H9 (cell line): ENCODE measurements at places on chromosomes 1 and 21. TPM values are rescaled to one million over a fixed set of nuclear protein-coding genes. Genes with fewer than 3 reads are reported as not detected.

- no peak for DNase-seq
Measured at GRCh38 chr1:207328908-207329440, 7.5 kb downstream of the CD55 start.

DNA sequence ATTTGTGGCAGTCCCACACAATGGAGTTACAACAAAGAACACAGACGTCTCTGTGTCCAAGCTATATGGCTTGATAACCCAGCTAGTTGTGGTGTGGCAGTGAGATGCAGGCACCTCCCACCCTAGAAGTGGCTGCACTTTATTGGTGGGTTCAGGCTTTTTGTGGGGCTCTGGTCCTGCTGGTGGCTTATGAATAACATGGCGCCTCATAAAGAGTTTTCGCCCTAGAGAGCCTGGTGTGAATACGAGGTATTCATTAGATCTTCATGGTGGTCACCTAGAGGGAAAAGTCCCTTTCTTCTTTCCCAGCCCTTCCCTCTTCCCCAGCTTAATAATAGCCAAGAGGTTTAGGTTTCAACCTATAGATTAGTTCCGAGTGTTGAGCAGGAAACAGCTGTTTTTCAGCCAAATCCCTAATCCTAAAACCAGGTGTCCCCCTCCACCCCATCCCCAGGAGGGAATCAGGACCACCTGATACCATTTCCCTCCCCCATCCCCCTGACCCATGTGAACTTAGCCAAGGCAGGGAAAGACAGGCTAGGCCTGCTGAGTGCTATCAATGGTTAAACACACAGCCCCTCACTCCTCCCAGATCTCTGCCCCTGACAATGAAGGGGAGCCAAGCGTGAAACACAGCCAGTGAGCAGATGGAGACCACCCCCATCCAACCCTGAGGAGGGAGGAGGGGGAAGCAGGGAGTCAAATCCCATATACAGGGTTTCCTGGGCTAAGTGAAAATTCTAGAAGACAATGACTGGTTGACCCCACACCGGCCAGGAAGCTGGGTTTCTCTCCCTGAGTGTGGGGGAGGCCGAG lies 58.2 kb downstream of the NFASC start:
- DNase-seq = no peak

The PPIAL4G gene
- total RNA-seq = not detected in 2 replicates

- DNase-seq = no peak
Measured at GRCh38 chr1:212862111-212862690, 4.1 kb downstream of the FLVCR1 start.

DNA sequence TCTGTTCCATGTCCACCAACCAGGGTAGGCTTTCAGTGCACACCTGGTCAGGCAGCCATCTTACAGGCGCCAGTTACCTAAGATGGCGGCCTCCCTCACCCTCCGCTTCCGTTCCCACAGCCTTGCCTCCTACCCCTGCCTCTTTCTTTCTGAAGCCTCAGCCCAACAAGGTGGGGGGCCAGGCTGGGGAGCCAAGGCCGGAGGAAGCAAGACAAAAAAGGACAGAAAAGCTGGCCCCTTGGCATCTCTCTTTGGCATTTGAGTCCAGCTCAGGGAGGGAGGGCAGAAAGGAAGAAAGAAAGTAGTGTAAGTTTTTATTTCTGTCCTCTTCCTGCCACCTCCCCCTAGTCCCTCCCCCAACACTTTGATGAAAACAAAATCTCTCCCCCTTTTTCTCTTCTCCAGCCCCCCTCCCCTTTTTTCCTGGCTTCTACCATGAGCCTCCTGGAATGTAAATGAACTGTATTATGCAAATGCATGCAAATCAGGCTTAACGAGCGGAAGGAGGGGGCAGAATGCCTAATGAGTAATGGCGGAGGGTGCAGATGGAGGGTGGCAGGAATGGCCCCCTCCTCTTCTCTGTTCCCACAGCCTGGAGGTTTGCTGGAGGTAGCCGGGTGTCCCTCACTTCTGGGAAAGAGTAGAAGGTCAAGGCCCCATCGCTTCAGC lies 43.8 kb downstream of the RHBG start:
- DNase-seq = no peak

DNA sequence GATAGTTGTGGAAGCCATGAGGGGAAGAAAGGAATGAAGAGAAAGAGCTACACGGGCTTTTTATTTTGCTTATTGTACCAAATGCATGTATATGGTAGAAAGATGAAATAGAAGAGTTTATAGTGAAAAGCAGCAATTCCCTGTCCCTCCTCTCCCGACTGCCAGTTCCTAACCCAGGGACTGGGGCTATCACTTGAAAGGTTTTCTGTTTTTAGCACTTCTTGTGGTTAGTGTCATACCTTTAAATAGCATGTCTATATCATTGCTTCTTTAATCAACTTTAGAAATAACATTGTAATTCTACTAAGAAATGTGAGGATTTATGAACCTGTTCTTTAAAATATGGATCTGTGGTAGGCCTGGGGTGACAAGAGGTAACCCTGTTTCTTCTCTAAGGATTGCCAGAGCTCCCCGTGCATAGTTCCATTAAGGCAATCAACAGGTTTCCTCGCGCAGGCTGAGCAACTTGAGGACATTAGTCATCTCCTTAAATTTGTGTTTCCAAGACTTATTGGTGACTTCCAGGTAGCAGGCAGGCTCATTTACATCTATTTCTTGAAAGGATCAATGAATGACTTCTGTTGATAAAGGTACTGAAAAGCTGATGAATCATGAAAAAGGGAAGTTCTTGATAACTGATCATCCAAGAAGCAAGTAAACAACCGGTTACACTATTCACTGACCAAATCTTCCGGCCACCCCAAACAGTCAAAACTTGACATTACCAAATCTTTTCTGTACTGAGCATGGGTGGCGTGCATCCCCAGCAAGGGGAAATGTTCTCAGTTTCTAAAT lies 37.8 kb upstream of the S1PR1 start:
- no peak for DNase-seq
